T-helper 2 cell (primary cell): ENCODE measurements at places on chromosomes 5 and 9.

DNA sequence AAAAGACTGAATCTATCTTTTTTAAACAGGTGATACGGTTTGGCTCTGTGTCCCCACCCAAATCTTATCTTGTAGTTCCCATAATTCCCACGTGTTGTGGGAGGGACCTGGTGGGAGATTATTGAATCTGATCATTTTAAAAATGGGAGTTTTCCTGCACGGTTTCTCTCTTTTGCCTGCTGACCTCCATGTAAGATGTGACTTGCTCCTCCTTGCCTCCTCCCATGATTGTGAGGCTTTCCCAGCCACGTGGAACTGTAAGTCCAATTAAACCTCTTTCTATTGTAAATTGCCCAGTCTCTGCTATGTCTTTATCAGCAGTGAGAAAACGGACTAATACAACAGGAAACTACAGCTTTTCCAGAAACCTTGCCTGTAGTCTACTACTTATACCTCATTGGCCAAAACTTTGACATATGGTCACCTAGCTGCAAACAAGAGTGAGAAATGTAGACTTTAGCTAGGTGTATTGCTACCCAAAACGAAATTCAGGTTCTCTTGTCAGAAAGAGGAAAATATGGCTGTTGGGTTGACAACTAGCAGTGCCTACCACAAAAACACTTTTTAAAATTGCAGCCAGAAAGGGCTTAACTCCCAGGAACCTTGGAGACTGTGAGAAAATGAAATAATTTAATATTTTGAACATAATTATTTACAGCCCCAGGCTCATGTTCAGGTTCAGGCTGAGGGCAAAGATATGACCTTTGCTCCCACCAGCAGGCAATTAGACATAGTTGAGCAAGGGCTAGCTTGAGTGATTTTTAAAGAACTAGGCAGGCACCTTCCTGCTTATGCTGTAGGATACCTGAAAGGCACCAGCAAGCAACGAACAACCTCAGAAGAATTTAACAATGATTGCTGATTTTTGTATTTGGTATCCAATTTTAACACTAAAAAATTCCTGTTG, 7.4 kb upstream of the AGGF1 start:
- no peak for DNase-seq

GRCh38 chr5:10595672-10596309, 31.9 kb downstream of the ANKRD33B start:
- no peak for DNase-seq

- no peak for DNase-seq
Measured at GRCh38 chr5:169706758-169707450, 69.8 kb downstream of the DOCK2 start.

DNA sequence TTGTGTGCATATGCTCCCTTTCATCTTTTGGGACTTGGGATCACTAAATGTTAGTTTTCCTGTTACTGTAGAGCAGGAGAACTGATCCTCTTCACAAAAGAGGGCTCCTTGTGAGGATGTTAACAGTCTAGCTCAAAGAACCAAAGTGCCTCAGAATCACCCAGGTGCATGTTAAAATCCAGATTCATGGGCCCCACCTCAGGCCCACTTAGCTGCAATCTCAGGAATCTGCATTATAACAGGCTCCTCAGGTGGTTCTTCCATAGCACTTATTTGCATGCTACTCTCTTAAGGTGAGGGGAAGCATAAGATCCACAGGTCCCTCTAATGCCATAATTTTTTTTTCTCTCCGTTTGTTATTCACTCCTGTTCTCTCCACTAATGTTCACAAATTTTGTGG, 14.8 kb upstream of the MEF2C start:
- no peak for DNase-seq

DNA sequence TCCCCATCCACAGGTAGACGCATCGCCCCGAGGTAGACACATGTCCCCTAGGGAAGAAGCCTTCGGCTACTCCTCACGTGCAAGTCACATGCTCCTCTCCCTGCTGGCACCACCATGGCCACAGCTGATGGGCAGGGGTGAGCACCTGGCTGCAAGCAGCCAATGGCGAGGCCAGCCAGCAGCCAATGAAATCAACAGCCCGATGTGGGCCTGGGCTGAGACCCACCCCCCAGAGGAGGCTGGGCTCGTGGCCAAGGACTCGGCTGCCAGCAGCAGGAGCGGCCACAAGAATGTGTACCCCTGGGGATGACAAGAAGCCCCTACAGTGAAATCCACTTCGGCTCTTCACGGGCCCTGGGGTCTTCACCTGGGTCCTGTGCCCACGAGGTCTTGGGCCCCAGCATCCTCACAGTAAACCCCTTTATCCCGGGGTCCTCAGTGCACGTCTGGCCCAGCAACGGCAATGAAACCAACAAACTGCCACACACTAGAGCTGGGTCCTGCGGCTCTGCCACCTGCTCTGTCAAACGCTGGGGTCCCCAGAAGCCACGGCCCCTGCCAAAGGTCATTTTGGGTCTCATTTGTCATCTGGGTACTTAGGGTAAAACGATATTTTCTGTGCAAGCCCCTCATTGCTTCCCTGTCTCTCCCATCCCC, 22.1 kb upstream of the PTGES start:
- DNase-seq, result no peak

DNA sequence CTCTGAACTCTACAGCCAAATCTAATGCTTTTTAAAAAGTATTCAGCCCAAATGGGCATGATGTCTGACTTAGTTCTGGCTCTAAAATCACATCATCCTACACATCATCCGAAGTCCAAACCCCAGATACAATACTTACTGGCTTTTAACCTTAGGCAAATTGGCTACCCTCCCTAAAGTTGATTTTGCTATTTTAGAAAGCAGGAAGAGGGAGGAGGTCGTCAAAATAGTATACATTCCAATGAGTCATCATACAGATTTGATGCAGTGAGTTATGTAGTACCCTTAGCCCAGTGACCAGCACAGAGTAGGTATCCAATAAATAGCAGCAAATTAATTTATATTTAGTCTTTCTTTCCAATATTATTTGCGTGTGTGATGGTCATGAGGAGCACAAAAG, 582.0 kb upstream of the TUSC1 start:
- DNase-seq, result no peak

DNA sequence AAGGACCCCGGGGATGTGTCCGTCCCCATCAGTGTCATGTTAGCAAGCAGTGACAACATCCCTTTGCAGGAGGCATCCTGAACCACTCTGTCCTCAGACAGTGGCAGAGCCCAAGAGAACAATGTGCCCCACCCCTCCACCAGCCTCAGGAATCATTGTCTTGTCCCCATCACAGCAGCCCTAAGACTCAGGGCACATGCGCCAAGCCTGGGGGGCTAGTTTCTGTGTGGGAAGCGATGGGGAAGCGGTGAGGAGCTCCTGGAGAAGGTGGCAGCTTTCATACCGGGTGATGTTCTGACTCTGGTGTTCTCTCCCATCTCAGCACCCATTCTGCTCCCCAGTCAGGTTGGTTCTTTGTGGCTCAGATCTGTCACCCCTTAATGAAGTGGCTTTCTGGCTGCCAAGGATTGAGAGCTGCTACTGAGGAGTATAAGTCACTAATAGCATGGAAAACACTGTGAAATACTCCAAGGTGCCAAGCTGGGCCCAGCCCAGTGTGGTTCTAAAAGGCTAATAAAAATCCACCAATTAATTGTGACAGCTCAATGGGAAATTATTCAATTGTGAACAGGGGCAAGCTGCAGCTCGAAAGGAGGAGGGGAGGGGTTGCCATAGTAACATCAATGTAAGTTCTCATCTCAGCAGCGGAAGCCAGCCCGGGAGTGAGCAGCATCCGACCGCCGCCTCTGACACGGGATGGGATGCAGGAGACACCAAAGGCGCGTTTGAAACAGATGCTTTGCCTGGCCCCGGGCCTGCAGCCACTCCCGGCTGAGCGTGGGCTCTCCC, 4.7 kb downstream of the QRFP start:
- DNase-seq, result no peak

GRCh38 chr5:51810592-51810991, 427.3 kb downstream of the ISL1 start:
- no peak for DNase-seq

DNA sequence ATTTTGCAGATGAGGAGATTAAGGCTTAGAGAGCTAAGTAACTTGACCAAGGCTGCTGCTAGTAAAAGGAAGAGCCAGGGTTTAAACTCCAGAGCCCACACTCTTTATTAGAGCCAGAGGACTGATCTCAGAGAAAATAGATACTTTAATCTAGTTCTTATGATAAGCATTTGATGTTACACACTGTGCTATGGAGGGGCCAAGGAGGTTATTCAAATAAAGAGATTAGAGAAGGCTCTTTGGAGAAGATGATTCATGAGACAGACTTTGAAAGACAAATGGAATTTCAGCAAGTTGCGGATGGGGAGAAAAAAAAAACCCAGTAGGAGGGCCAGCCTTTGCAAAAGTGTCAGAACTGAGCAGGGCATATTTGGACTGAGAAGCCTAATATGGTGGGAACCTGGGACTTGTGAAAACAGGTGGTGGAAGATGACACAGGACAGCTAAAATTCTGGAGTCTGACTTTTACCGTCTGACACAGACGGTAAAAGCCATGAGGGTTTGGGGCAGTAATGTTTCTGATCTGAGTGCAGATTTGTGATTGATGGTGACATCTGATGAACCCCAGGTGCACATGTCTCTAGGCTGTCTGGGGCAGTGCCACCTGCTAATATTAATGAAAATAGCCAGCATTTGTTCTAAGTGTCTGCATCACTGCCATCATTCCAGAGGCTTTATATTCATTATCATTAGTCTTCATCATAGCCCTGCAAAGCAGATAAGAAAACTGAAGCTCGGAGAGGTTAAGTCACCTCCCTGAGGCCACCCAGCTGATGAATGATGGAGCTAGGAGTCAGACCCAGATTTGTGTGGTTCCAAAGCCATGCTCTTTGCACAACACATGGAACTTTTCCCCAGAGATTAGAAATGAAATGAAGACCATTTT, 65.3 kb upstream of the CXCL14 start:
- DNase-seq, result no peak

DNA sequence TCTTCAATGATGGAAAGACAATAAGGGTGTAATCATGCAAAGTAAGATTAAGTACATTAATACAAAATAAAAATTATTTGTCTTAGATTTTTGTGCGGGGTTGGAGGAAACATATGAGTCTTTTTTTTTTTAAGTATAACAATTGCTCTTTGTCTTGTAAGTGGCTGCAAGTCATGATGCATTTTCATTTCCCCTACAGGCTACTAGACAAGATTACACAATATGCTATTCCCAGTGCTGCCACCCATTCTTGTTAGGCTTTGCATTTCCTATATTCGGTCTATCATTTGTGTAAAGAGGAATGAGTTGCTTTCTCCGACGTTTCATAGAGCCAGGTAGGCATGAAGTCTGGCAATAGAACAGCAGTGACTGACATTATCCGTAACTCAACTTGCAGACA, 294.2 kb upstream of the CYLC2 start:
- no peak for DNase-seq
